ENCODE measurements at places on chromosomes 4 and X.
A peak's percentile ranks its signal among the peaks of the same experiment; 100 is the strongest.

- DNase-seq, result no peak
Observed at GRCh38 chr4:2763511-2763967, 7.4 kb upstream of the TNIP2 start.

DNA sequence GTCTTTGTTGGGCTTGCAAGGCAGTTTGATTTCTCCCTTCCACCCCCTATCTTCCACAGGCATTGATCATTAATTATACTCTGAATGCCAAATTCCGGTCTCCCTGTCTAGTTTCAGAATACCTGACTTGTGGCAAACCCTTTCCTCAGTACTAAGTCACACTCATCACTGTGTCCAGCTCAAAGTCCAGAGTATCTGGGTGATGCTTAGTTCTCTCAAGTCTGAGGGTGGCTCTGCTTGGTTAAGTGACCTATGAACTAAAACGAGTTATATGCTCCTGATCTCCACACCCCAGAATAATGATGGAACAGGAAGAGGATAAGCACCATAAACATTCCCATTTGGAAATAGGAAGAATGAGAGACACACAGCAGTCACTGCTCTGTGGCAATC lies 6.5 kb downstream of the SMIM9 start:
- no peak for DNase-seq

GRCh38 chr4:54274795-54275665 lies 45.9 kb downstream of the PDGFRA start:
- DNase-seq, result no peak

DNA sequence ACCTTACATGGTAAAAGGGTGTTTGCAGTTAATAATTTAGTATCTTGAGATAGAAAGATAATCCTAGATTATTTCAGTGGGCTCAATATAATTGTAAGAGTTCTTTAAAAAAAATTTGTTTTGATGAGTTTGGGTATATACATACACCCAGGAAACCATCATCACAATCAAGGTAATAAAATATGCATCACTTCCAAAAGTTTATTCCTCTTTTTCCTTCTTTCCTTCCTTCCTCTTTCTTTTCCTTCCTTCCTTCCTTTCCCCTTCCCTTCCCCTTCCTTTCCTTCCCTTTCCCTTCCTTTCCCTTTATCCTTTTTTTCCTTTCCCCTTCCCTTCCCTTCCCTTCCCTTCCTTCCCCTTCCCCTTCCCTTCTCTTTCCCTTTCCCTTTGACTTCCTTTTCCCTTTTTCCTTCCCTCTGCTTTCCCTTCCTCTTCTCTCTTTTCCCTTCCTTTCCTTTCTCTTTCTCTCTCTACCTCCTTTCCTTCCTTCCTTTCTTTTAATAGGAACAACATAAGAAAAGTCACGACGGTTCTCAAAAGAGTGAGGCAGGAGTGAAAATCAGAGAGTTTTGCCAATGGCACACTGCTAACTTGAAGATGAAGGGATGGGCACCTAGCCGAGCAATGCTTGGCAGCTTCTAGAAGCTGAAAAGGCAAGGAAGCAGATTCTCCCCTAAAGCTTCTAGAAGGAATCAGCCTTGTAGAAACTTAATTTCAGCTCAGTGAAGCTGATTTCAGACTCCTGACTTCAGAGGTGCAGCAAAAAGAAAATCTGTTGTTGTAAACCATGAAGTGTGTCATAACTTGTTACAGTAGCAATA lies 2050.2 kb upstream of the AGA start:
- DNase-seq, result no peak

- DNase-seq, result no peak
Observed at GRCh38 chrX:18288716-18289115, 65.8 kb downstream of the SCML2 start.

- DNase-seq, result no peak
Observed at GRCh38 chr4:7334521-7335275, 100.0 kb downstream of the PSAPL1 start.

DNA sequence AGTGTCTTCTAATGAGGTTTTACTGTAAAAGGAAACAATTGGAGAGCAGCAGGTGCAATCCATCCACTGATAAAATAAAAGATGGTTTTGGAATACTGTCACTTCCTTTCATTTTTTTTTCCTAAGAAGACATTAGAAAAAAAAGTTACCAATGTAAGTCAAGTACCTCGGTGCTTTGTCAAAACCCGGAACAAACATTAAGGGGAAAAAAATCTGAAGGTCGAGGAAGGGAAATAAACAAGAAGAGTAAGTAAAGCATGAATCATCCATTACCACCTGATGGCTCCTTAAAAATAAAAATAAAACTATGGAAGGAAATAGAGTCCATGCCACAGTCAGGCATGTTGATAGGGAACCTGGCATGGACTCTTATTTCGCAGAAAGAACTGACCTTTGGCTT lies 15.3 kb upstream of the XPNPEP2 start:
- DNase-seq, result no peak

- DNase-seq, result no peak
Observed at GRCh38 chr4:117987464-117987863, 46.8 kb upstream of the NDST3 start.

GRCh38 chrX:148389629-148390028 lies 110.8 kb upstream of the AFF2 start:
- no peak for DNase-seq

DNA sequence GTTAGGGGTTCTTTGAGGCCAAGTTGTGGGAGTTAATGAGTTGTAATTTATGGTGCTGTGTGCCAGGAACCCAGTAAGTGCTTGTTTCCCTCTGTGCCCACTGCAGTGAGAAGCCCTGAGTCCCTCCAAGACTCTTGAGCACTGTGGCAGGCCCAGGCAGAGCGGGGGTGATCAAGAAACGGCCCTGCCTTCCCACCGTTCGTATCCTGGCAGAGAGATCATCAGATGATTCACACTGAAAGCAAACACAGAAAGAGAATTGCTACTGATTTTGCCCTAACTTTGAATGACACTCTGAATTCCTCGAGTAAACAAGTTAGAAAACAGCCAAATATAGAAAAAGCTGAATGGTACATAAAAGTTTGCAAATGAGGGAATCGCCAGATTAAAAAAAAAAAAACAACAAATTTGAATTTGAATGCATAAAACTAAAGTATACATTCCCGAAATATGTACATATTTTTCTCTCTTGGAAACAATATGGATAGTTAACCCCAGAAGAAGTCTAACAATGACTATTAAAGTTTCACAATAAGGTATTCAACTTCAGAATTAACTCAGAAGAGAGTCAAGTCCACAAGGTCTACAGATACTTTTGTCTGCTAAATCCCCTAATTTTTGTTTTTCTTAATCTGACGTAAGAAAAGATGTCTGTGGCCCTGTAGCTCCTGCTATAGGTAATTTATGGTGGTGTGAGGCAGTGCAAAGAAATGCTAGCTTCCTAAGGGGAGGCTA lies 71.8 kb downstream of the AFAP1 start:
- no peak for DNase-seq

GRCh38 chr4:113835005-113835404 lies 73.5 kb upstream of the CAMK2D start:
- DNase-seq, result no peak

GRCh38 chr4:36677112-36677511 lies 395.7 kb downstream of the DTHD1 start:
- DNase-seq, result no peak

GRCh38 chr4:68079928-68080327 lies 49.7 kb downstream of the TMPRSS11F start:
- no peak for DNase-seq

DNA sequence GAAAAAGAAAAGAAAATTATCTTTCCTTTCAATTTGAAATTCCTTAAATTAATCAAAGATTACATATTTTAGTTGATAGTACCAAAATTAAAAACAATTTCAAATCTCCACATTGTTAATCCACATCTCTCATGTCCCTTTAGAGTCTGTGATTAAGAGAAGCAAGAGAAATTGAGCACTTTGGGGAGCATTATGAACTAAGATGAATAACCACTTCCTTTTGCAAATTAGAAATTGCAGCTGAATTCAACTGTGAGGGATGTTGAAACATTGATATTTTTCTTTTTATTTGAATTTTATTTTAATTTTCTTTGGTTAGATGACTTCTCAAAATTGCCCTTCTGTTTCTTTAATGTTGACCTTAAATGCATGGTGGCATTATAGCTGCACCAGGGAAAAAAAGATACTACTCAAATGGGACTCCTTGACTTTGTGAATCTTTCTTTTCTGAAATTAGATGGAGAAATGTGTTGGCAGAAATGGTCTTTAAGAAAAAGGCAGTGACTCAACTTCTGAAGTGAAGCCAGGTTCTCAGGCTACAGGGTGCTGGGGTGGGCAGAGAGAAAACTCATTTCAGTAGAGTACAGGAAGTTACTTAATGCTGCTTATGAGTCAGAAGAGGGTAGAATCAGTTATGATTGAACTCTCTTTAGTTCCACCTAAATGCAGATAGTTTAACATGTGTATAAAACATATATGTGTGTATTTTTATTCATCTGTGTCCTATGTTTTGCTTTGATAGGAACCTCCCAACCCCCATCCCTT lies 92.0 kb upstream of the TNIP3 start:
- peak; percentile 51 for DNase-seq

GRCh38 chr4:23455456-23456158 lies 434.2 kb downstream of the PPARGC1A start:
- DNase-seq, result no peak

DNA sequence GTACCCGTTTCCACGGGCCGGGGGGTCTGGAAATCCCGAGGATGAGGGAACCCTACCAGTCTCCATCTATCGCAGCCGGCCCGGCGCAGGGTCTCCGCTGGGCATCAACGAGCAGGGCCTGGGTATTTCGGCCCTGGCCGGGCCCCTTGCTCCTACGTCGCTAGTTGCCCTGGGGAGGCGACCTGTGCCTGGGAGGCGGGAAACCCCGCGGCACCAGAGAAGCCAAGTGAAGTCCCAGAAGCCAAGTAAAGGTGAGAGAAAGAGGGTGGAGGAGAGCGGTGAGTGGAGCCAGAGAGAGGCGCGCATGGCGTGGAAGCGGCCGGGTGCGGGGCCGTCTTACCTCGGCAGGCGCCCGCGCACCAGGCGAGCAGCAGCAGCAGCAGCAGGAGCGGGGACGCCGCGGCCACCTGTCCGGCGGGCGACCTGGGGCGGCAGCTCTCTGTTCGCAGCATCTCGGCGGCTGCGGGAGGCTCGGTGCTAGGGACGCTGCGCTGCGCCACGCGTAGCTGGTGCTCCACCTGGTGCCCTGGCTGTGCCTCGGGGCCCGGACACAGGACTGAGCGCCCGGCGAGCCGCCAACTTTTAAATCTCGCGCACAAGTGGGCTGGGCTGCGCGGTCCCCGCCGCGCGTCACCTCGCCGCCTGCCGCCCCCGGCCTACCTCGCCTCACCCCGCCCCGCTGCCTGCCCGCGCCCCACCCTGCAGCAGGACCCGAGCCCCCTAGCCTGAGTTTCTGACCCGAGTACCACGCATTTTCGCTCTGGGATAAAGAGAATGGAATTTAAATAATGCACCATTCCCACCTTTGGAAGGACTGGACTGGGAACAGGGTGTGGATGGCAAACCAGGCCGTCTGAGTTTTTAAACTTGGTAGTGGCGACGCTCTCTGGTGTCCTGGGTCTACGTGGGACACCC lies at the start of gene NMU:
NMU (minus strand) TSS at position 558 of the 915 bp plus-strand sequence; CDS start at position 452, 106 bp downstream.
- DNase-seq, result no peak

DNA sequence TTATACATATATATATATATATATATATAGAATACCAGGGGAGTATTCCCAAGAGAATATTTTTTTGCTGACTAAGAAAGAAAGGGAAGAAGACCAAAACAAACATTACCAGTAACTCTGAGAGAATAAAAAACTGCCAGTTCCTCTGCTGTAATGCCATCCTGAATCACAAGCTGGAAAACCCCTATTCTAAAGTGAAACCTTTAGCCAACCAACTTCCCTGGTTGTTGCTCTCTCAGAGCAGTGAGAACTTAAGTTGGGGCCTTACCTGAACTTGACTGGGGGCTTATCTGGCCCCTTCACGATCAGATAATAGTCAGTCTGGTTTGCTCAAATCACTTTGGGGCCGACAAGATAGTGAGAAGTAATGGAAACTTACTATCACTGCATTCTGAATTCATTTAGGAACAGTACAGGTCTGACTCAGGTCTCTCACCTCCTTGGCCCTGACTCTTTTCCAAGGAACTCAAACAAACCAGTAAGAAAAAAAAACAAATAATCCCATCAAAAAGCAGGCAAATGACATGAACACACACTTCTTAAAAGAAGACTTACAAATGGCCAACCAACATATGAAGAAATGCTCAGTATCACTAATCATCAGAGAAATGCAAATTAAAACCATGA lies 62.5 kb downstream of the CD40LG start:
- no peak for DNase-seq

DNA sequence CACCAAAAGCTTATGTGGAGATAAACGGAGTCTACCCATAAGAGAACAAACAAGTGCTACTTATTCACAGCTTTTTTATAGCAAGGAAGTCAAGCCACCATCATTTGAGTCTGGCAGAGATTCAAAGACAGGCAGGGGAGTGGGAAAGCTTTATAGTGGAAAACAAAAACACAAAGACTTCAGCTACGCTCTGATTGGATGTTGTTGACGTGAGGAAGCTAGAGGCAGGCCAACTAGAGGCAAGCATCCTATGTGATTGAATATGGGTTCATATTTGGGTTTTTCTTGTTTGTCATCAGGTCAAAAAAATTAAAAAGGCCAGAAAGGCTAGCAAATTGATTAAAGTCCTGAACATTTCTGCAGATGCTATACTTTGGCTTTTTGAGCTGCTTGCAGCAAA lies 719 bp upstream of the TCEAL4 start:
- no peak for DNase-seq

DNA sequence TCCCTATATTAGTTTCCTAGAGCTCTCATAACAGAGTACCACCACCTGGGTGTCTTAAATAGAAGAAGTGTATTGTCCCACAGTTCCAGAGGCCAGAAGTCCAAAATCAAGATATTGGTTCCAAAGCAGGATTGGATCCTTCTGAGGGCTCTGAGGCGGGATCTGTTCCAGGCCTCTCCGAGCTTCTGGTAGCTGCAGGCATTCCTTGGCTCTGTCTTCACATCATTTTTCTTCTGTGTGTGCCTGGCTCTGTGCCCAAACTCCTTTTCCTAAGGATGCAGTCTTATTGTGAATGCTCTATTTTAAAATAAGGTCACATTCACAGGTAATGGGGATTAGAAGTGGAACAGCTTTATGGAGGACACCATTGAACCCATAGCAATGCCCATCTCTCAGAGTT lies 253.7 kb upstream of the TAPT1 start:
- DNase-seq, result no peak

Measured in stimulated activated CD4-positive, alpha-beta T cell treated with anti-CD3 and anti-CD28 coated beads, TNF-alpha, amount 100 ng/mL, for 24 hours (primary cell).